DMS53 (cell line): ENCODE measurements at places on chromosomes 6 and 20.

DNA sequence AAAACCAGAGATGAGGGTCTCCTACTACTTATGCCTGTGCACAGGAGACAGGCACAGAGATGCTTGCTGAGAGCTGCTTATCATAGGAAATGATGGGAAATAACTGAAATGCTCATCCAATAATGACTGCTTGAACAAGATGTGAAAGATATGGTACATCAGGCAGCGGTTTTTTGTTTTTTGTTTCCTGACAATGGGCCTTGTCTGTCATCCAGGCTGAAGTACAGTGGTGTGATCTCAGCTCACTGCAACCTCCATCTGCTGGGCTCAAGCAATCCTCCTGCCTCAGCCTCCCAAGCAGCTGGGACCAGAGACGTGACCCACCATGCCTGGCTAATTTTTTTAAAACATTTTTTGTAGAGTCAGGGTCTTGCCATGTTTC, 1.2 kb upstream of the RIPOR3 start:
- DNase-seq, result no peak

- no peak for DNase-seq
Observed at GRCh38 chr6:25340431-25341202, 61.4 kb downstream of the CARMIL1 start.

- peak; percentile 31 for DNase-seq
Observed at GRCh38 chr20:57392512-57393271, 1.5 kb downstream of the RBM38 start.

GRCh38 chr6:91506509-91506908, 919.6 kb upstream of the MAP3K7 start:
- peak; percentile 22 for DNase-seq

GRCh38 chr20:41467220-41467619, 100.6 kb upstream of the EMILIN3 start:
- no peak for DNase-seq
